ENCODE measurements at places on chromosomes 13 and 19.

DNA sequence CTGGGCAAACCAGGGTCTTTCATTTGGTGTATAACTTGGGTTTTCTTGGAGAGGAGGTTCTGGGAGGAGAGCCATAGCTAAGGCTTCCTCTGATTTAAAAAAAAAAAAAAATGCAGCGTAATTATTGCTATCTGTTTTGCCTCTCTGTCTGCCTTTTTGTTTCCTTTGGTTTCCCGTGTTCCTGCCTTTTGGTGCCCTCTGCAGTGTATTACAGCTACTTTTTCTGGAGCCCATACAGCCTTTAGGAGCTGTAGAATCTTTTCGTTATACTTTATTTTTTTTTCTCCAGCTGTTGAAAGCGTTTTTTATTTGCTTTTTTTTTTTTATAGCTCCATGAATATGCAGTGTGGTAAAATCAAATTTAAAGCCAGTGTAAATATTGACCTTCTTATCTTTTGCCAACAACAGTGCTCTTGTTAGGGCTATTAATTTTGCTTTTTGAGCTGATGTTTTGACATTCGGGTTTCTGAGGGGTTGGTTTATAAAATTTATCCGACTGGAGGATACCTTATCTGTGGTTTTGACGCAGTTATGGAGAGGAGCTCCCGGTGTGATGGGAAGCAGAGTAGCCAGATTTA lies 38.1 kb downstream of the ZNF493 start:
- peak; percentile 69 for DNase-seq

DNA sequence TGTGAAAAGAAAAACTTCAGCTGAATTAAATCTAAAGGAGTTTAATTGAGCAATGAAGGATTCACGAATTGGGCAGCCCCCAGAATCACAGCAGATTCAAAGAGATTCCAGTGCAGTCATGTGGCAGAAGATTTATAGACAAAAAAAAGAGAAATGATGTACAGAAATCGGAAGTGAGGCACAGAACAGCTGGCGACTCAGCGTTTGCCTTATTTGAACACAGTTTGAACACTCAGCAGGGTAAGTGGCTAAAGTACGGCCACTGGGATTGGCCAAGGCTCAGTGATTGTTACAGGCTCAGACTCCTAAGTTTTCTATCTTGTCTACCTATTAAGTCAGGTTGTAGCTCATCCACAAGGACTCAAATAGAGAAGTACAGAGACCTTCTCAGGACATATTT lies 11.6 kb upstream of the CFAP97D2 start:
- no peak for DNase-seq

DNA sequence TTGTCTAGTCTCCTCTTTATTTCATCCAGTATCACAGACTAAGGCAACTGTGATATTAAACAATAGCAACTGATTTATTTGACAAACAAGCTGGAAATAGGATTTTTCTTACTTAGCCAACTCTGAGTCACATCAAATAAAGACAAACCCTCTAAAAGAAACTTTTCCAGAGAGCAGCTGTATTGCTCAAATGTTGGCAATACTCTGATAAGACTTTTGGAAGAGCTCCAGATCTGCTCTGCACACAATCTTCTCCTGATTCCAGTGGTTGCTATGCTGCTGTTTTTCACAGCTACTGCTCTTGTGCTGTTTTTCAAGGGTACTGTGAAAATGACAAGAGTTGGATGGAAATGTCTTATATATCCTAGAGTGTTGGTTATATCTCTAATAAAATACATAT lies 1479.2 kb downstream of the SLITRK5 start:
- no peak for DNase-seq

- DNase-seq: peak; percentile 47
These were observed at the start of gene MYBPC2 for GRCh38 chr19:50432221-50433028. TSS of gene MYBPC2 (plus strand) at chr19:50432892. CDS start at chr19:50432954, 62 bp downstream.

DNA sequence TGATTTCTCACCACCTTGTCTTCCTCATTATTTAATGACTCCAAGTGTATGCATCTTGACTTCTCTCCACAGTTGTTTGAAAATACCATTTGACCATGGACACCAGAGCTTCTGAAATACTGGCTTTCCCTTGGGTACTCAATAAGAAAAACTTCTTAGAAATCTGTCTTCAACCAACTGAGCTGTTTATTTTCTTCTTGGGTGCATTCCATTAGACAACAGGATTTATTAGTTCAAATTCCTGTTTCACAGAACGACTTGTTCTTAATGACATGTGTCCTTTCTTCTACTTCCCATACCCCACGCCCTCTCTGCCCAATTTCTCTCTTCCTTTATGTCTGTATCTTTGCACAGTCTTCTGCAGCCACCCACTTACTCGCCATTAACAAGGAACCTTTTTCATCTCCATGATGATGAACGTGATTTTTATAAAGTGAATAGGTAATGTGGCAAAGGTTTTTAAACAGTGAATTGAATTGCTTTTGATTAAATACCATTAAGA lies 11.3 kb upstream of the ITM2B start:
- DNase-seq: no peak

DNA sequence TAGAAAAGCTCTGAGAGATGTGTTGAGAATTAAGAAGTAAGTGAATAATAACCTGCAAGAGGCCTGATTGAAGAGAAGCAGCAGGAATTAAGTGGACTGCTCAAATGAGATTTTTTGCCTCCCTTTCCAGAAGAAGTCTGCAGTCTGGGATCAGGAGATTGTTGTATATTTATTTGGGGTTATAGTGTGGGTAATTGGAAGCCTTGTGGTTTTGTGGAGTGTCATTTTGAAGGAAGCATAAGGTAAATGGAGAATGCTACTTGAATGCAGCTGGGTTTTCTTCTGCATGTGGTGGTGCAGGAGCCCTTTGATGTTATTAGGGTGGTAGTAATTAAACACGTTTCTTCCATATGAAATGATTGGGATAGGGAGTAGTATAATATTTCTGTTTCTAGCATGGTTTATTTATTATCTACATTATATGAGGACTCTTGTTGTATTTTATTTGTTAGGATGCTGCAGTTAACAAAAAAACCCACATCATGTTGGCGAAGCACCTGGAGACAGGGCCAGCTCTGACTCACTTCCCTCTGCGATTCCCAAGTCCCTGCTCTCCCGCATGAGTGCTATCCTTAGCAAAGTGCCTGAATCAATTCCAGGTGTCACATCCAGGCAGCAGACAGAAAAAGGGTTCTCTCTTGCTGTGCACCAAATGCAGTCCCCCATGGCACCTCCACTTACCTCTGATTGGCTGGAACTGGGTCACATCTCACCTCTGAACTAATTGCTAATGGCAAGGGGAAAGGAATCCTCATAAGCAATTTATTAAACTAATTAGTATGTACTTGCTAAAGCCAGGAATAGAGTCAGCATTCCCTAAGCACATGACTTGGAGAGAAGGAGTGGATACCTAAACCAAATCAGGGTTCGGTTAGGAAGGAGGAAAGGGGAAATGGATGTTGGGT lies 54.8 kb downstream of the DGKH start:
- peak; percentile 55 for DNase-seq

DNA sequence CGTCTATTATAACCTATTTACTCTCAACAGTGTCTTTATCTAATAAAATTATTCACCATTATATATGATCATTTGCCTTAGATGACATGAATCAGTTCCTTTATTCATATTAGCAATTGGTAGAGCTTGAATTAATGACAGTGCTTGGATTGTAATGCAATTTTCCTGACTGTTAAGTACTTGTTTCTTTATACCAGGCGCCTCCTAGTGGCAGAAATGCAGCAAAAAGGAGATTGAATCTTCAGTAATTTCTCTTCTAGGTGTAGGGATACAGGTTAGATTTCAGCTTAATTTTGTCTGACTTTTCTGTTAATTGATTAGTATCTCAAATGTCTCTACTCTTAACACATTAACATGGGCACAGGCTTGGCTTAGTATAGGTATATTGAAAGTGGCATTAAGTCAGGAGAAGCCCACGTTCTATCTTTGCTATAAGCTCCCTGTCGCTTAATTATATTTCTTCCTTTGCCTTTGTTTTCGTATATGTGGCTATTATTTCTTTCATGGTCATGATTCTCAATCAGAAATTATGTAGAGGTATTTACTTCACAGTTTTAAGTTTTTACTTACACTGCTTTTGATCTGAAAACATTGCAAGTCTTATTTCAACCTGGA lies 9.1 kb upstream of the LHFPL6 start:
- DNase-seq: peak; percentile 86

DNA sequence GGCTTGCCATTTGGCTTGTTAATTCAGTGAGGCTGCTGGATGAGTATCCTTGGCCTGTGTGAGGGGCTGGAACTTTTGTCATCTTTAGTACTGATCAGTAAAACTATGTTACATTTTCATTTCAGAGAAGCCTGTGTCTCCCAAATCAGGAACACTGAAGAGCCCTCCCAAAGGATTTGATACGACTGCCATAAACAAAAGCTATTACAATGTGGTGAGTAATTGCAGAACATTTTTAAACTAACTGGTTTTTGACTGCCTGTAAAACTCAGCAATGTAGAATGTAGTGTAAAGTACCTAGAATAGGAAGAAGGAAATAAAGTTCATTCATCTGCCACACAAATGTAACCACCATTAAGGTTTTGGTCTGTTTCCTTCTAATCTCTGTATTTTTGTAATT lies 87.4 kb upstream of the TEX29 start:
- DNase-seq: no peak
